ENCODE measurements at places on chromosomes 12 and 14. TPM values are rescaled to one million over a fixed set of nuclear protein-coding genes. Genes with fewer than 3 reads are reported as not detected.

- no peak for DNase-seq
- peaks cover 1% of the 10 kb centered on the region for H3K4me1 ChIP-seq
- H3K4me3 ChIP-seq = no peak overlapping the region
- H3K36me3 ChIP-seq = no peaks in the 10 kb centered on the region
- no peaks in the 10 kb centered on the region for H3K27me3 ChIP-seq
- H3K27ac ChIP-seq = peak overlapping the region; percentile 41
Observed at GRCh38 chr14:76940021-76940760, 88.3 kb downstream of the IRF2BPL start.

GRCh38 chr14:73235531-73236155, 1.7 kb upstream of the PAPLN start:
- H3K4me3 ChIP-seq = peak overlapping the region; percentile 38
- no peak overlapping the region for H3K27ac ChIP-seq
- no peak for DNase-seq

DNA sequence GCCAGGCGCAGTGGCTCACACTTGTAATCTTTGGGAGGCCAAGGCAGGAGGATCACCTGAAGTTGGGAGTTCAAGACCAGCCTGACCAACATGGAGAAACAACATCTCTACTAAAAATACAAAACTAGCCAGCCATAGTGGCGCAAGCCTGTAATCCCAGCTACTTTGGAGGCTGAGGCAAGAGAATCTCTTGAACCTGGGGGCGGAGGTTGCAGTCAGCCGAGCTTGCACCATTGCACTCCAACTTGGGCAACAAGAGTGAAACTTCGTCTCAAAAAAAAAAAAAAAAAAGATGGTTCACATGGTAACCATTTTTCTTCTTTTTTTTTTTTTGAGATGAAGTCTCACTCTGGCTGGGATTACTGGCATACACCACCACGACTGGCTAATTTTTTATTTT, 35.3 kb downstream of the SLC2A14 start:
- no peaks in the 10 kb centered on the region for H3K36me3 ChIP-seq
- peaks cover 5% of the 10 kb centered on the region for H3K27me3 ChIP-seq
- DNase-seq = no peak
- H3K4me1 ChIP-seq = no peaks in the 10 kb centered on the region

DNA sequence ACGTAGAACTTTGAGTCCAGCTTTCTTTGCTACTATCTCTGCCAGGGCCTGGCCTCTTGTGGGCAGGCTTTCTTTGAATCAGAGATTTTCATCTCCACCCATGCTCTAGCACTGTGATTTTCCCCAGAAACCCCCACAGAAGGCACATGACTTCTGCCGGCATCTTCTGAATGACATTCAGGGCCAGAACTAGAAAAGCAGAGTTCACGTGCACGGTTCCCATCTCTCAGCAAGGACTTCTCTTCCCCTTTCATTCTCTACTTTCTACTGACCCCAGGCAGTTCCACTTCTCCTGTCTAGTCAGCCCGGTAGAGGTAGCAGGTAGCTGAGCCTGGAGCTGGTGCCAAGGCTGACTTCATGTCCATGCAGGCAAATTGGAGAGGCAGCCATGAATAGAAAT, 26.9 kb downstream of the BATF start:
- H3K4me1 ChIP-seq = peaks cover 78% of the 10 kb centered on the region
- peaks cover 26% of the 10 kb centered on the region for H3K36me3 ChIP-seq
- H3K27me3 ChIP-seq = no peaks in the 10 kb centered on the region
- no peak for DNase-seq
- peak overlapping the region; percentile 76 for H3K4me3 ChIP-seq

DNA sequence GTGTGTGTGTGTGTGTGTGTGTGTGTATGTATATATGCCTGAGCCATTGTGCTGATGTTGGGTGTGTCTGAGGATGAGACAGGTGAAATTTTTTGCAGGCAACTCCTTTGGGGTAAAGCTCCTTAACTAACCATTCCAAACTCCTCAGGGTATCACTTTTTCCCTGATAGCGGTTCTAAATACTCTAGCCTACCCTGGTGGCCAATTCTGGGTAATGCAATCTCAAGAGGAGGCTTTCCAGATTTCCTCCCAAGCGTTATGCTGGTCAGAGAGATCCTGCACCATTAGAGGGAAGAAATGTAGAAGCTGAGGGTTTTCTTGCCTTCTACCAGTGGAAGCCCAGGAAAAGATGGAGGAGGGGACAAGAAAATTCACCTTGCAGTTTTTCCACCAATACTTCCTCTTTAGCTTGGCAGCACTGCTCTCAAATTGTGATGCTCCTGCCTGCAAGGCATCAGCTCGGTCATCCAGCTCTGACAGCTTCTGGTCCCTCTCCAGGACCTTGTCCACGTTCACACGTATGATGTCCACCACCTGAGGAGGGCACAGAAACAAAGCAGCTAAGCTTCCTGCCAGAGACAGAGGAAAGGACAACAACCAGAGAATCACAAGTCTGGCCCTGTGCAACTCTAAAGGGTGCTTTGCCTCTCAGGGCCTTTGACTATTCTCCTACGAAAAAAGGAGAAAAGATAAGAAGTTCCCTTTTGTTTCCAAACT, 4.9 kb downstream of the VAMP1 start:
- H3K36me3 ChIP-seq = peaks cover 32% of the 10 kb centered on the region
- H3K4me1 ChIP-seq = peaks cover 84% of the 10 kb centered on the region
- DNase-seq = no peak
- H3K27ac ChIP-seq = peak overlapping the region; percentile 97
- H3K4me3 ChIP-seq = peak overlapping the region; percentile 13

Gene MMP17
- total RNA-seq = not detected

DNA sequence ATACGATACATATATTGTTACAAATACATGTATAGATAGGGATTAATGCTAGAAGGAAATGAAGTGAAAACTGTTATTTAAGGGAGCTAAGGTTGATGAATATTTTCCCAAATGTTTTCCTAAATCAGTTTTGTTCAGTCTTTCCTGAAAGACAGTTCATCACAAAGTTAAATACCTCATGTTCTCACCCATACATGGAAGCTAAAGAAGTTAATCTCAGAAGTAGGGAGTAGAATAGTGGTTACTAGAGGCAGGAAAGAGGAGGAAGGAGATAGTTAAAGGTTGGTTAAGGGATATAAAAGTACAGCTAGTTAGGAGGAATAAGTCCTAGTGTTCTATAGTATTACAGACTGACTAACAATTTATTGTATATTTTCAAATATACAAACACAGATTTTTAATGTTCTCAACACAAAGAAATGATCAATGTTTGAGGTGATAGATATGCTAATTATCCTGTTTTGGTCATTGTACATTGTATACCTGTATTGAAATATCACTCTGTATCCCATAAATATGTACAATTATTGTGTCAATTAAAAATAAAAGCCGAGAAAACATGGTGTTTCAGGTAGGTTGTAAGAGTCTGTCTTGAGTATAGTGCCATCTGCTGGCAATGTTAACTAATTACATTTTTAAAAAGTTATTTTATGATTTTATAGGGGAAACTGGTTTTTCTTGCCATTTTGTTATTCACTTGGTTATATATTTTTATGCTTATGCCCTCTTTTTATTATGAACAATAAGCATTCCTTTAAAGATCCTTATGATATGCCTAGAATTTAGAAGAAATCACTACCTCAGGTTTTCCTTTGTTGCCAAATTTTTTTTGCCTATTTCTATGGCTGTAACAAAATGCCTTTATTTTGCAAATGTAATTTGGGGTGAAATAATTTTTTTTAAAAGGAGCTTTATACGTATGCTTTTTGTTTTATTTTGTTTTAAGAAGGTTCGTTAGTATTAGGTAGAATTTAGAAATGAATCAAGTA, 26.9 kb downstream of the ZDHHC17 start:
- no peaks in the 10 kb centered on the region for H3K27me3 ChIP-seq
- H3K4me3 ChIP-seq = no peak overlapping the region
- peaks cover 14% of the 10 kb centered on the region for H3K4me1 ChIP-seq
- H3K27ac ChIP-seq = no peak overlapping the region

Gene NYNRIN
- 0.11 TPM for total RNA-seq

DNA sequence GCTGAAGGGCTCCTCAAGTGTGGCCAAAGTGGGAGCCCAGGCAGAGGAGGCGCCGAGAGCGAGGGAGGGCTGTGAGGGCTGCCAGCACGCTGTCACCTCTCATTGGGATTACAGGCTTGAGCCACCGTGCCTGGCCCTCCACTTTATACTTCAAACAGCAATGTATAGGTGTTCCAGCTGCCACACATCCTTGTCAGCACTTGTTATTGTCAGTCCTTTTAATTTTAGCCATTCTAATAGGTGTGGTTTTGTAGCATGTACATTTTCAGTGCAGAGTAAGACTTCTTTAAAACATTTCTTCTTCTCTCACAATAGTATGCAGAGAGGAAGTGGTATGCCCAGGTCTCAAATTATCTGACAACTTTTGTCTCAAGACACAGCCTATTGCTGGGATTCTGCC, 27.5 kb upstream of the HNF1A start:
- no peaks in the 10 kb centered on the region for H3K36me3 ChIP-seq
- H3K27ac ChIP-seq = no peak overlapping the region
- no peak for DNase-seq
- no peak overlapping the region for H3K4me3 ChIP-seq
- H3K4me1 ChIP-seq = no peaks in the 10 kb centered on the region

DNA sequence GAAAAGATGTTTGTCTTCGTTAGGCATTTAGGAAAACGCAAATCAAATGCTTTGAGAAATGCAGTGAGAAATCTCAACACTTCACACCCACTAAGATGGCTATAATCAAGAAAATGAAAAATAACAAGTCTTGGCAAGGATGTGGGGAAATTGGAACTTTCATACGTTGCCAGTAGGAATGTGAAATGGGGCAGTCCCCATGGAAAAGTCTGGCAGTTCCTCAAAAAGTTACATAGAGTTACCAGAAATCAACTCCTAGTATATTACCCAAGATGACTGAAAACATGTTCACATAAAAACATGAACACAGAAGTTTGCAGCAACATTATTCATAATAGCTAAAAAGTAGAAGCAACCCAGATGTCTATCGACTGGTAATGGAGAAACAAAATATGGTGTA, 41.5 kb upstream of the LRTM2 start:
- no peaks in the 10 kb centered on the region for H3K27me3 ChIP-seq
- DNase-seq = no peak
- peaks cover 26% of the 10 kb centered on the region for H3K4me1 ChIP-seq
- H3K4me3 ChIP-seq = no peak overlapping the region
- H3K36me3 ChIP-seq = peaks cover under 1% of the 10 kb centered on the region
- no peak overlapping the region for H3K27ac ChIP-seq

- H3K4me1 ChIP-seq = peaks cover 68% of the 10 kb centered on the region
- H3K27ac ChIP-seq = peak overlapping the region; percentile 80
- no peaks in the 10 kb centered on the region for H3K36me3 ChIP-seq
- no peak overlapping the region for H3K4me3 ChIP-seq
- no peak for DNase-seq
Observed at GRCh38 chr12:64675795-64676194, 65.5 kb downstream of the RASSF3 start.

DNA sequence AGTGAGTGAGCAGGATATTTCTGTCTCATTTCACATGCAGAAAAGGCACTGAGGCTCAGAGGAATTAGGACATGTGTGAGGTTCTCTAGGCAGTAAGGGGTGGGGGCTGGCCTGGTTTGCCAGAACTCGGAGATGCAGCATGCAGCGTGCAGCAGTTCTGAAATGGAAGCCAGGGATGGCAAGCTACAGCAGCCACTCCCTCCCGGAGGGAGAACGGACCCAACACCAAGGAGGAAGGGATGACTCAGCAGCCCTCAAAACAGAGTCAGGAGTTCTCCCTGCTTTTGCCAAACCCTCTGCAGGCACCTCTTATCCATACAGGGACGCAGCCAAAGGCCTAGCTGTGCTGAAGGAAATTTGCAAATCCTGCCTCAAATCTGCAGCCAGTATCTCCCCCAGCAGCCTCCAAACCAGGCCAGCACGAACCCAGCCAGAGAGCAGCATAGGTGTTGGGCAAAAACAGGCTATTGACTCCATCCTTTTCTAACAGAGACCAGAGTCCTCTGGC, 10.3 kb upstream of the SERPINA3 start:
- H3K27ac ChIP-seq = no peak overlapping the region
- no peaks in the 10 kb centered on the region for H3K4me1 ChIP-seq
- no peak overlapping the region for H3K4me3 ChIP-seq
- H3K27me3 ChIP-seq = peaks cover 6% of the 10 kb centered on the region

Gene ARMH4
- not detected for total RNA-seq

Gene RTL1
- total RNA-seq = not detected

GRCh38 chr14:102344485-102344884, 18.2 kb downstream of the CINP start:
- no peak overlapping the region for H3K27ac ChIP-seq
- H3K27me3 ChIP-seq = no peaks in the 10 kb centered on the region

- DNase-seq = no peak
- no peaks in the 10 kb centered on the region for H3K36me3 ChIP-seq
- no peaks in the 10 kb centered on the region for H3K27me3 ChIP-seq
- H3K4me3 ChIP-seq = no peak overlapping the region
Observed at GRCh38 chr12:5376591-5377207, 55.2 kb upstream of the NTF3 start.

DNA sequence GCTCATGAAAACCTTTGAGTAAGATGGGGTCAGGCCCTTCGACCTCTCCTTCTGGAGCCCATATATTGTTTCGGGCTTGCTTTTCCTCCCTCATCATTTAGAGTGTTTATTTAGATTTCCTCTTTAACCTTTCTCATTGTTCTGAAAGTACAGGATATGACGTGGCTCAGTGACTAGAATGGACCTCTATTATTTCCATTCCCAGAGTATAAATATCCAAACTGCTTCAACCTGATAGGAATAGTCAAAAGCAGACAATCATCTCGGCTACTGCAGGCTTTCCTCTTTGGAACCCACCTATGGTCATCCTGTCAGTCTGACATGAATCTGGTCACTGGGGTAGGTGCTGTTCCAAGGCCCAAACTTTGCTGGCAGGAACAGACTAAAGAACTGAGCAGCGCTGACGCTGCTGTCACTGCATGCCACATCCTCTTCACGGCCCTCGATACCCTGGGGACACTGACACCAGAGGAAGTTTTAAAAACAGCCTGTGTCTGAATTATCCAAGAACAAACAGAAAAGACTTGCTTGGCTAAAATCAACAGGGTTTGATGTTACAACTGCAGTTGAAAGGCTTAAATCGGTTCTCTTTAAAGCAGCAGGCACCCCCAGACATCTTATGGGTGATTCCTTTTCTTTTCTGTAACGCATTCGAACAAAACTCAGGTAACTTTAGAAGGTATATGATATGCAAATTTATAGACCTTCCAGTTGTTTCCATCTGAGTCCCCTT, 5.0 kb upstream of the DDX47 start:
- peak overlapping the region; percentile 80 for H3K4me3 ChIP-seq
- H3K36me3 ChIP-seq = no peaks in the 10 kb centered on the region
- peaks cover 23% of the 10 kb centered on the region for H3K4me1 ChIP-seq

DNA sequence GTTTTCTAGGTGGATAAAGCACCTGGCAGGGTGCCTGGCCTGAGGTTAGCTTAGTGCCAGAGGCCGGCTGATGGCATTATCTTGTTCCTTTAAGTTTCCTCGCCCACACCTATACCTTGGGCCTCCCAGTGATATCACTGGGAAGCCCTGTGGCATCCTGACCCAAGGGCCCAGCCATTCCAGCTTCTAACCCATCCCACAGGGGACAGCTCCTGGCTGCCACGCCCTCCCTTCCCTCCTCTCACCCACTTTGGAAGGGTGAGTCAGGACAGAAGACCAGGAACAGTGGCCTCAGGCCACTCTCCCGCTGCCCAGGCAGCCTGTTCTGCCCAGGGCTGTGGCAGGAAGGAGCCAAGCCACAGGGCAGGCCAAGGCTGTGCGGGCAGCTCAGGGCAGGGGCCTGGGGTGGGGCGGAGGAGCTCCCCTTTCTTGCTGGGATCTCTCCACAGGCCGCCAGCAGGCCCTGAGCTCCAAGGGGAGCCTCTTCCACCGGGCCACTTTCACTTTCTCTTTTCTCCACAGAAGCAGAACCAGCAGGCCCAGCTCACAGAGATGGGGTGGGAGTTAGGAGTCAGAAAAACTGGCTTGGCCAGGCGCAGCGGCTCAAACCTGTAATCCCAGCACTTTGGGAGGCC, 75.1 kb downstream of the IRF2BPL start:
- H3K27me3 ChIP-seq = no peaks in the 10 kb centered on the region
- H3K27ac ChIP-seq = peak overlapping the region; percentile 84
- peaks cover 59% of the 10 kb centered on the region for H3K4me1 ChIP-seq
- H3K4me3 ChIP-seq = peak overlapping the region; percentile 27

Gene SLC39A2
- 0.53 TPM for total RNA-seq

Data from natural killer cell treated with Interleukin-12 subunit alpha and Interleukin-12 subunit beta and Interleukin-15 and Interleukin-18, amount 100 ng/mL, for 72 hours (primary cell).